ENCODE measurements at places on chromosomes 5 and 9. TPM values are rescaled to one million over a fixed set of nuclear protein-coding genes. Genes with fewer than 3 reads are reported as not detected.

- no peak for DNase-seq
Observed at GRCh38 chr9:89442981-89443814, 54.7 kb downstream of the SEMA4D start.

GRCh38 chr9:14516656-14517055 lies 176.6 kb downstream of the ZDHHC21 start:
- DNase-seq: no peak

GRCh38 chr5:174625591-174626350 lies 98.6 kb upstream of the MSX2 start:
- DNase-seq: no peak

DNA sequence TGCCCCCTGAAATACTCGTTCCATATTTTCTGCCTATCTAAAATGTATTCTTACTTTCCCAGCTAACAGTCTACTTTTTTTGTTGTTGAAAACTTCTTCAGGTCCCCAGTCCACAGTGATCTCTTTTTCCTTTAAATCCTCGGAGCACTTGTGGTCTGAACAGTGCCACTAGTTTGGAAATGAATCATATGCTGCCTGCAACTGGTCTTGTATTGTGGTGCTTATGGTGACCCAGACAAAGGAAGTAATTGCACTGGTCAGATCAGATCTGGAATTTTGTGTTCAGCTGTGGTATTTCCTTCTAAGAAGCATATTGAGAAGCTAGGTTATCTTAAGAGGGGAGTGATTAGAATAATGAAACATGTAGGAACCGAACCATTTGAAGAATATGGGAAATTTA lies 2.9 kb downstream of the UNC13B start:
- no peak for DNase-seq

DNA sequence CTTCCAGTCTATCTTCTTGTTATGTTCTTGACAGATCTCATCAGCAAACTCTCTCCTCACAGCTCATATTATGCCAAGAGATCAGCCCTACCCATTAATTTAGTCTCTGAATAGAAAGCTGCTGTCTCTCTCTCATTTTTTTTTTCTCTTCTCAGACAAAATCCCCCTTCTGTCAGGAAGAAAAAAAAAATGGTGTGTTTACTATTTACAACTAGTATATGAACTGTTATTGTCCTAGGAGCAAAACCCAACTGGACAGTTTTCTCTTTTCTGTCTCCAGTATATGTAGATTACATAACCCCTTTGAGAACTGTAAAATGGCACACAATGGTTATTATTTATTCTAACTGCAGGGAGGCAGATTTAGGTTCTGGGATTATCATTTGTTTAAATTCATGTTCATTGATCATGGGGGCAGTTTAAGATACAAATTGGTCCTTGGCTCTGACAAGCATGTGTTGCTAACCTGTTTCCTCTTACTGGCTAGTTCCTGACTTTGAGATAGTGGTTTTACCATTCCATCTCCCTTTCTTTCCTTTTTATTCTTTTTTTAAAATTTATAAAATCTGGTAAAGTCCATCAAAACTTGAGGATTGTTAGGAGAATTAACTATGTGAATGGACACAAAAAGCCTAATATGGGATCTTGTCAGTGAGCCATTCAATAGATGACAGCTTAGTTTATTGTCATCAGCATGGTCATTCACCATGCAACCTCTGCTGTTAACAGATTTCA lies 210.0 kb upstream of the PAPPA start:
- DNase-seq: no peak

DNA sequence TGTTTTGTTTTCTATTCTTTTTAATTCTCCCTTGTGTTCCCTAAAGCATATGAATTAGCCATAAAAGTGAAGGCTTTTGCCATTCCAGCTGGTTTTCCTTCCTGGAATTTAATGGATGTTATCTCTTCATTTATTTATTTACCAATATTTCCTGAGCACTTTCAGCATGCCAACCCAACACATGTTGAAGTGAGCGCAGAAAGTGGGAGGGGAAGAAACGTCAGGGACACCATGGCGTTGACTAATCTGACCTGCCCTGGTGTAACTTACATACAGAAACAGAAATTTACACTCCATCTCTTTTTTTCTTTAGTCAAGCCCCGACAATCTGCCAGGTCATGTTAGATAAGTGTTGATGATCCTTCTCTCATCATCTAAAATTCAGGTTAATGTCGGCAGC lies 247.5 kb downstream of the PCSK5 start:
- DNase-seq: no peak

GRCh38 chr5:137794863-137795262 lies 40.7 kb upstream of the HNRNPA0 start:
- DNase-seq: no peak

GRCh38 chr5:171823269-171823668 lies 37.7 kb downstream of the SMIM23 start:
- no peak for DNase-seq

Gene TRPM6
- polyA plus RNA-seq: 0.95 TPM

DNA sequence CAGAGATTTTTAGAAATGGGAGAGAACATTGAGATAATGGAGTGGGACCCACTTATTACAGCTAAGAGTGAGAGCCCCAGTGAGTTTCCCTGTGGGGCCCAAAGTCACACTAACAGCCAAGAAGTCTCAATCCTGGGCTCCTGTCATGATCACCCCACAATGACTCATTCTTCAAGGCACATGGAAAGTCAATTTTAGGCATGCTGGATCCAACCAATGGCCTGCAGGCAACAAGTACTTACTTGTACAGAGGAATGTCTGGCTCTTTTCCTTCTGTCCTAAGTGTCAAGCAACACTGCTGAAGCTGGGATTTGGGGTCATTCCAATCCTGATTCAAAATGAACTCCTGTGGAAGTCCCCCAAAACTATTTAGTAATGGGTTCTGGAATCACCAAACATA lies 123.1 kb downstream of the DROSHA start:
- no peak for DNase-seq

GRCh38 chr5:23169660-23170416 lies 316.7 kb upstream of the CDH12 start:
- DNase-seq: no peak

DNA sequence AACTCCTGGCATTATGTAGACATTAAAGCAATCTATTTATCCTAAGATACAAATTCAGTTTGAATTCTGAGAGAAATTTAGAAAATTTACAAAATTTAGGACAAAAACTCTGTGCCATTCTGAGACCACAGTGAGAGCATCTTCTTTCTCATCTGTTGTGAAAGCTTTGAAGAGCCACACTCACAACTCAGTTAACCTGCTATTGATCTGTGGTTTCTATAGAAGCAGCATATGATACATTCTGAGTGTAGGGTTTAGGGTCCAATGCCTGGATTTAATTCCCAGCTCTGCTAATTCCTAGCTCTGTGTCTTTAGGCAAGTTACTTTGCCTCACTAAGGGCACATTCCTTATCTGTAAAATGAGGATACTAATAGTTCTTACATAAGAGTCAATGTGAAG lies 21.6 kb downstream of the CAST start:
- DNase-seq: no peak

DNA sequence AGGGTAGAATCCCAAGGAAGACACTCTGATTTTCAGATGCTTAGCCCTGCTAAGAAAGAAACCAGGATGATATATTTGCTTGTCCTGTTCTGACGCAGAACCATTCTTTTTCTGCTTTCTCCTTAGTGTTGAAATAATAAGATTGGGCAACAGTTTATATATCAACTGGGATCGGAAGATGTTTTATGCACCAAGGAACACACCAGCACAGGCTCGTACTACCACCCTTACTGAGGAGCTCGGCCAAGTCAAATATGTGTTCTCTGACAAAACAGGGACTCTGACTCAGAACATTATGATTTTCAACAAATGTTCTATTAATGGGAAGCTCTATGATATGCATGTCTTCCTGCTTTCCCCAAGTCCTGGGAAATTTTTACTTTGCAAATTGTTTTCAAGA lies 19.0 kb upstream of the RUSC2 start:
- no peak for DNase-seq

GRCh38 chr9:89780959-89781358 lies 176.1 kb downstream of the GADD45G start:
- DNase-seq: no peak

Gene SPAAR
- 1.3 TPM for polyA plus RNA-seq

Gene HTR1A
- polyA plus RNA-seq: not detected

DNA sequence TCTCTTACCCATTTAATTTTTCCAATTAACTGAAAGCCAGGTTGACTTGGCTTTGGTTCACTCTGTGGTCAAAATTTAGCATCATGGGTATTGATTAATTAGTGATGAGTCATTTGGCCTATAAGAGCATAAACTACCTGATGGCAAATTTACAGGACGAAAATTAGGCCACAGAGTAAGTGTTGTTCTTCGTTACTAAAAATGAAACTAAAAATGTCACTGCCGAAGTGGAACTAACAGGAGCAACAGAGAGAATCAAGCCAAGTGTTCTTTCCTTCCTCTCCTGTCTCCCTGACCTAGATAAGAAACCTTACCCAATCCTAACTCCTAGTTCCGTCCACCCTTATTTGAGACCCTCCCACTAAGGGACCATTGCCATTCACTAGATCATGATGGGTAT lies 176.9 kb downstream of the RAB3C start:
- no peak for DNase-seq

GRCh38 chr5:176542596-176543427 lies 5.6 kb upstream of the RNF44 start:
- no peak for DNase-seq

Gene SLC26A2
- polyA plus RNA-seq: 17.2 TPM

GRCh38 chr9:136763649-136764035 lies 676 bp downstream of the LCN15 start:
- DNase-seq: no peak

DNA sequence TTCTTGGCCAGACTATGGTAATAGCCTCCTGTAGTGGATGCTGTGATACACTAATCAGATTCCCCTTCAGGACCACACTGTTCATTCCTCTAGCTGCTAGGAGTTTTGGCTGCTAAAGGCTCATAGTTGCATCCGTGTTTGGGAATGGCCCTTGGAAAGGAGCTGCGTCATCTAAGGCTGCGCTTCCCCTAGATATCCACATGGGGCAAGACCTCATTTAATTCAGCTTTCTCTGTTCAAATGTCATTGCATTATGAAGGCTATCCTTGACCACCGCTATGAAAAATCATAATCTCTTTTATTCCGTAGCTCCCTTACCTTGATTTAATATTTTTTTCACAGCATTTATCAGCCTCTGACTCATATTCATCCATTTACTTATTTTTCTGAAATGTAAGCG lies 258.3 kb upstream of the NR4A3 start:
- DNase-seq: no peak

GRCh38 chr5:96076451-96076850 lies 114.8 kb upstream of the ELL2 start:
- DNase-seq: no peak

Gene PCDHGC4
- polyA plus RNA-seq: 3.3 TPM

DNA sequence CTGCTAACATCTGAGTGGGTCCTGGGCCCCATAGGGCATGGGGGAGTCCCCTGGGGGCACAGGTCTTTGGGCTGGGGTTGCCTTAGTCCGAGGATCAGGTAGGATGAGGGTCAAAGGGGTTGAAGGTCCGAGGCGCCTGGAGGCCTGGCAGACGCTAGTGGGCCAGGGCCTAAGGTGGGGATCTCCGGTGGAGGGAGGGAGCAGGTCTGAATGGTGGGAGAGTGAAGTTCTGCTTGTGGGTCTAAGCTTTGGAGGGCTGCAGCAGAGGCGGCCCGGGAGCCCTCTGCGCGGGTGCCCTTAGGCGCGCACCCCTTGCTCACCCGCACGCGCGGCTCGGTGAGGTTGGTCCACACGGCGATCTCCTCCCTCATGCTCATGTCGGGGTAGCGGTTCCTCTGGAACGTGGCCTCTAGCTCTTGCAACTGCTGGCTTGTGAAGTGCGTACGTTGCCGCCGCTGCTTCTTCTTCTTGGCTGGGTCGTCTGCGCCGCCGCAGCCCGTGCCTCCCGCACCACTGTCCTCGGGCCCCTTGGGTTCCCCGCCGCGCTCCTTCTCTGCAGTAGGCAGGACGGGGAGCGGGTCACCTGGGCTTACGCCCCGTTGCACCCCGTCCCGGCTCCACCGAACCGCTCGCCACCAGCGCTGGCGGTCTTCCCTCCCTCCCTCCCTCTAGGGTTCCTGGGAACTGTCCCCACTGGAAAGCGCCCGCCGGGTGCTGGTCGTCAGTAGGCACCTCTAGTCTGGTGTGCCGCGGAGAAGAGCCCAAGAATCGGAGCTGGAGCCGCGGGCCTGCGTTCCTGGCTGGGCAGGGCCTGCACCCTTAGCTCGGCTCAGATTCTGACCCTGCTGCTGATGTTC lies 2.8 kb downstream of the PITX1 start:
- DNase-seq: no peak

Gene NRARP
- 8.5 TPM for polyA plus RNA-seq

DNA sequence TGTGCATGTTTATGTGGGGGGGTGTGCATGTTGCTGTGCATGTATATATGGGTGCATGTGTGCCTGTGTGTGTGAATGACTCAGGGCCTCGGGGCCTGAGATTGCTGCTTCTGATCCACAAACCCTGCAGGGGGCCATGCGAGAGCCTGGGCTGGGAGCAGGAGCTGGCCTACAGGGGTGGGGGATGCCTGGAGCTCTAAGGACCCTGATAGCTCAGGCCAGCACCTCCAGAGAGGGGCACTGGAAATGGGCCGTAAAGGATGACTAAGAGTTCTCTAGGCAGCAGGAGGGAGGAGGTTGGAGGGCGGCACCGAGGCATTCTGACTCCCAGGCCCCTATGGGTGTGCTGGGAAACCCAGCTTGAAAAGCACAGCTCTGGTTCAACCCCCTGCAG lies 6.9 kb upstream of the UBAC1 start:
- DNase-seq: no peak

Gene TMC1
- polyA plus RNA-seq: 1.3 TPM

Gene CSF1R
- 16.1 TPM for polyA plus RNA-seq

DNA sequence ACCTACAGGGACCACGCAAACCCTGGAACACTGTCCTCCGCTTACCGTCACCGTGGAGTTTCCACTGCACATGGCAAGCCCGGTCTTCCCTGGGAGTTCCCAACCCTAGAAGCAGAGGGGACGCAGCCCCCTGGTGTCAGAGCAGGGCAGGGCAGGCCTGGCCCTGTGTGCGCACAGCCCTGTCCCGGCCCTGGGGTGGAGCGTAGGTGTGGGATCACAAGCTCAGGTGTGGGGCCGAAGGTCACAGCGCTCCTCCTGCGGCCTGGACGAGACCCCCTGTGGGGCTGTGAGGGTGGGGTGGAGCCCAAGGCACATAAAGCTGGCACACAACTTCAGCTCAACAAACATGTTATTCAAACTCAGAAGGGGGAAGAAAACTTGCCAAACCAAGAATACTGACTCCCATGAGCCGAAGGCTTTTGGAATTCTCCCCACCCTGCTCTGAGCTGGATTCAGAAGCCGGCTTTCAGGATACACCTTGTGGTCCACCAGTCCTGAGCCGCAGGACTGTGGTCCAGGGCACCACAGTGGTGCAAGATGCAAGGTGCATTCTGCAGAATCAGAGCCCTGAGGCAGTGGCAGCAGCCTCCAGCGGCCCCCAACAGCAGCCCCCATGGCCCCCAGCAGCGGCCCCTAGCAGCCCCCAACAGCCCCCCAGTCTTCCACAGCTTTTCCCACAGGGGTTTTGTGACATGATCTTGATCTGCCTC lies 11.8 kb upstream of the EXOC3 start:
- DNase-seq: peak; percentile 35

Gene INPP5E
- 15.6 TPM for polyA plus RNA-seq

DNA sequence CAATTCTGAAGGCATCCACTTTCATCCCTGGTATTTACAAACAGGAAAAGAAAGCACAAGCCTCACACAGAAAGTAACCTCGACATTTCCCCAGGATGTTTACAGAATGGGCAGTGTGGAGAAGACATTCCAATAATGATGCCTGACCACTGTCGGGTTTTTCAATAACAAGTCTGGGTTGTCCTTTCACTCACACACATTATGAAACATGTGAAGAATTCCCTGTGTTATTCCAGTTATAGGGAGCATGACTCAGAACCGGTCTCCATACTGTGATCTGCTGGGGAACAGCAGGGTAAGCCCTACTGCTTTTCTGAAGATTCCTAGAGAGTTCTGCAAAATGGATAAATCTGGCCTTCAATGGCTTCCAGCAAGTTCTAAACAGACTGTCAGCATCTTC lies 155.3 kb downstream of the ADAMTS12 start:
- DNase-seq: no peak
